Frontal cortex (tissue), 4 donors: ENCODE measurements at places on chromosomes 1 and 21.

- DNase-seq: no peak
Measured at GRCh38 chr1:172452536-172453152, 8.8 kb upstream of the PIGC start.

DNA sequence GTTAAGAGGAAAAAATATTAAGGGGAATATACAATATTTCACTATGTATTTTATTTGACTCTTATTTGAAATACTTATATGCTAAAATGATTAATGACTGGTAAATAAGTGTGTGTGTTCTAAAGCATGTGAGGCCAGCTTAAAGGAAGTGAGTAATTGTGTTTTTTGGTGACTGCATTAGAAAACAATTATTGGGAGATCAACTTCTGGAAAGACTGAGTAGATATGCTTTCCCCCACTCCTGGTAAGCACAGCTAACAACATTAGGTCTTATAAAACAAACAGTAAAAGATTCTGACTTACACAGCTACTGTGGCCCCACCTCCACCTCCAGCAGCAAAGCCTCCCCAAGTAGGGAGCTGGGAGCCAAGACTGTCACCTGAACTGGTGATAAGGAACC is 403.0 kb downstream of the SRGAP2C start:
- no peak for DNase-seq

DNA sequence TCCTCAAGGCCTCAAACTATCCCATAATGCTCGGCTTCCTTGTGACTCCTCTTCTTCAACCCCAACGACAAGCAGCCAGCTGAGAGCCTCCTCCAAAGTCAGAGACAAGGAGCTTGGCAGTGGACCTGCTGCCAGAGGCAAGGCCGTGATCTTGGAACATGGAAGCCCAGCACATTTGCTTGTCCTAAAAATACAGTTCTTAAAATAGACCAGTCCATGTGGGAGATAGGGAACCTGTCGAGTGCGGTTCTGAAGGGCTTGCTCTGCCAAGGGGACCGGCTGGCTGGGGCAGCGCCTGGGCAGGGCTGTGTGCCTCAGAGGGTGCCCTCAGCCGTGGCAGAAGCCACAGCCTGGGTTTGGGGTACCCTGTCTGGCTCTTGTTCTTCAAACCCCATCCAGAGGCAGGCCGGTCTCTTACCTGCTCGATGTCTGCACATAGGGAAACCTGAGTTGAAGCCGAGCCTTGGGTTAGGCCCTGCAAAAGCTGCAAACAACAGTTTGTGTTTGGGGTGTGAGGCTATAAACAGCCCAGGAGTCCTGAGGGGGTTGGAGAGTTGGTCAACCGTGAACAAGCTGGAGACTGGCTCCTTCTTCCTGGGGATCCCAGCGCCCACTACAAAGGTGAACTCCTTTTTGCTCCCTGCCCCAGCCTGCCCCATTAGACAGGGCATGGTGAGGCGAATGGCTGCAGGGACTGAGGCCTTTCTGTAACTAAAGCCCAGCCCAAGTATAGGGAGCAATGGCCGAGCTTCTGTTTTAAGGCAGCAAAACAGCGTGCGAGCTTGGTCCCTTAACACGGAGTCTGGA is 228.8 kb downstream of the CAMTA1 start:
- no peak for DNase-seq

DNA sequence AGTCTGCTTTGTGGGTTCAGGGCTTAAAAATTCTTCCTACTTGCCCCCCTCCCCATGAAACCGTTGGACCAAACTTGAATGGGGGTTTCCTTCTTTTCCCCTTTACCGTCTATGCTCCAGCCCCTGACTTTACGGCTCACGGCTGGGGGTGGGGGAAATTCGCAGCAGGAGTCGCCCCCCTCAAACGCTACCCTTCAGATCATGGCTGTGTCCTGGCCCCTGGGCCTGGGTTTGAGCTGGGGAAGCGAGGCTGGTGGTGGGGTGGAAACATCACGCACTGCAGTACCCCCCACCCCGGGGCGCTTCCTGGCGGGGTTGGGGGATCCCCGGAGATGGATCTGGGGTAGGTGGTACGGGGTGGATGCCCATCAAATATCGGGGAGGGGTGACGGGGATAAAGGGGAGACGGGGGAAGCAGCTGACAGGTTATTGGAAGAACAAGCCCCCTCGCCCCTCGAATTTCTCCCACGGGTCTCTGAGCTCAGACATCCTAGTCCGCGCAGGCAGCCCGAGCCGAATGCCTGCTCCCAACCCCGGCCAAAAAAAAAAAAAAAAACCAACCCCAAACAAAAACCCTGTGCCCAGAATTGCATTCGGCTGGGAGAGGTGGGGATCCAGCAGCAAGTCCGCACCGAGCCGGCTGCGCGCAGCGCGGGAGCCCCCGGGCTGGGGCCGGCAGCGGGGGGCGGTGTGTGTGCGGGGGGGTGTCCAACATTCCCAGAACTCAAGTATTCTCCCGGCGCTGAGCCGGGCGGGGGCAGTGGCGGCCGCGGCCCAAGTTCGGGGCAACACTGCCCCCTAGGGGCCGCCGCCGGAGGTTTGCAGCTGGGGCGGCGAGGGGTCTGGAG is 59.0 kb upstream of the ACOT11 start:
- DNase-seq: peak; percentile 94

DNA sequence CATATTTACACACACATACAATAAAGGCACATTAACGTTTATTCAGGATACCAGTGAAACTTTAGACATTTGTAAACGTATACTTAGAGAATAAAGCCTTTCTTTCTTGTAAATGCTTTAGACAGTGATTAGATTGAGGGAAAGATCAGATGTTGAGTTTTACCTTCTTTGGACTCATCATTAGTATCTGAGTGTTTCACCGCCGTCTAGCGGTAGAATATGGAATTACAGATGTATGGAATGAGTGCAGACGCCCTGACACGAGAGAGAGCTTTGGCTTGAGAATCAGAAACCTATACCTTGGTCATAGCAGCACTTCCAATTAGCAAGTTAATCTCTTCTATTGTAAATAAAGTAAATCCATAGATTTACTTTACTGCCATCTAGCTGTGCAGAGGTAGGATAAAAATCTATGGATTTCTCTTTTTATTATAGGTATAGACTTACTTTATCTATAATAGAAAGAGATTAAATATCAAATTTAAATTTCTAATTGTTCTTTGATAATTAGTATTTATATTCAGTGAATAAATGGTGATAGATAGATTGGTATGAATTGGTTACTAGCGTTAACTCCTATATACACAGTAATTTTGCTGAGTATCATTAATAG is 12.6 kb downstream of the FLG2 start:
- no peak for DNase-seq

DNA sequence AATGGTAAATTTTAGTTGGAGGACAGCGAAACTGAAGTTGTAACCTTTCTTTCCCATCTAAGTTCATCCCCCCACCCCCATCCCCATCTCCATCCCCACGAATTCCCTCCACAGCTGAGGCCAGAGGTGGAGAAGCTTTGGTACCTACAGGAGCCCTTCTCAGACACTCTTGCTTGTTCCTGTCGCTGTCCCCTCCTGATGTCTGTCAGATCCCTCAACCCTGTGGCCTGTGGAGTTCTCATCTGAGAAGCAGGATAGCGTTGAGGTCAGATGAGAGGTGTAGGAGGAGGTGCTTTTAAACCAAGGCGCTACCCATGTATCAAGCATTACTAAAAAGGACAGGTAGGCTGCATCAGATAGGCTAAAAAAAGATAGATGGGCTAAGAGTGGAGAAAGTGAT is 769 bp downstream of the NTPCR start:
- DNase-seq: peak; percentile 30

GRCh38 chr21:28959367-28960099 is 33.1 kb downstream of the LTN1 start:
- no peak for DNase-seq

DNA sequence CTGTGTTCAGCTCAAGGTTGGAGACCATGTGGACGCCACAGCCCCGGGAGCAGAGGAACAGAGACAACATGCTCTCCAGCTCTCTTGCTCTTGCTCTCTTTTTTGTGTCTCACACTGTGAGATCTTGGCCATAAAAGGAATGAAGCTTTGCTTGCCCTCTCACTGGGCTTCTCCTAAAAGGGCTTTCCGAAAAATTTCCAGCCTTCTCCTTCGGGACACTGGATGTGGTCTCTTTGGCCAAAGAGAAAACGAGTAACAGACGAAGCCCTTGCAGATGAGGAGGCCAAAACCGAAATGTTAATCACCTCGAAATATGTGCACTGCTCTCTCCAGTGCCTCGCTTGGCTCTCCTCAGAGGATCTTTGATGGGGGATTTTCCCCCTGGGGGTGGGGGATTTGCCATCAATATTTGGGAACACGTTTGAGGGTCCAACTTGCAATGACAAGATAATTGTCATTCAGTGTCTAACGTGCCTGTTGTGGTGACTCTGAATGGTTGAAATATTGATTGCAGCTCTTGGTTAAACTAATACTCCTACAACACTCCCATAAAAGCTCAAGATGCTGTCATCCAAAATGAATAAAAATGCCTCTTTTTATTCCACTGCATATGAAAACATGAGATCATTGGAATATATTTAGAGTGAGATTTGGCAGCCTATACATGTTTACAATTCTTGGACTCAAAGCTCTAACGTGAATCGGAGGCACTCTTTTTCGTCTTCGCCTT is 68.6 kb upstream of the ANGPTL1 start:
- DNase-seq: no peak

GRCh38 chr1:84436876-84437655 is 38.8 kb downstream of the DNASE2B start:
- DNase-seq: no peak

- no peak for DNase-seq
Measured at GRCh38 chr1:2972879-2973575, 48.2 kb upstream of the ACTRT2 start.

GRCh38 chr1:14462851-14463250 is 135.6 kb upstream of the KAZN start:
- no peak for DNase-seq

- no peak for DNase-seq
Measured at GRCh38 chr1:59128239-59128736, 168.6 kb upstream of the FGGY start.

- no peak for DNase-seq
Measured at GRCh38 chr1:232713785-232714184, 83.9 kb upstream of the SIPA1L2 start.

DNA sequence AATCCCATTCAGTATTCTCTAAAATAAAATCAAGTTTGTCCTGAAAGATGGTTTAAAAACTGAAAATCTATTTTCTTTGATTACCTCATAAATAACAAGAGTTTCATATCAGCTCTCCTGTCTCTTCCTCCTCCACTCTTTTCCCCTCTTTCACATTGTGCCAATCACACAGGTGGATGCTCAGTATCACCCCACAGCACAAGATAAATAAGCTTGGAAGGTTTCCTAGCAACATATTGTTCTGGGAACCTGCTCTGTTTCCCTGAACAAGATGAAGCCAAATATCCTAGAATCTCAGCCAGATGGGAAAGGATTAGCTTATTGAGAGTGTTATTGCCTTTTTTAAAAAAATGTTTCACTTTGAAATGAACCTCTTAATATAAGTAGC is 45.7 kb upstream of the CACYBP start:
- no peak for DNase-seq

DNA sequence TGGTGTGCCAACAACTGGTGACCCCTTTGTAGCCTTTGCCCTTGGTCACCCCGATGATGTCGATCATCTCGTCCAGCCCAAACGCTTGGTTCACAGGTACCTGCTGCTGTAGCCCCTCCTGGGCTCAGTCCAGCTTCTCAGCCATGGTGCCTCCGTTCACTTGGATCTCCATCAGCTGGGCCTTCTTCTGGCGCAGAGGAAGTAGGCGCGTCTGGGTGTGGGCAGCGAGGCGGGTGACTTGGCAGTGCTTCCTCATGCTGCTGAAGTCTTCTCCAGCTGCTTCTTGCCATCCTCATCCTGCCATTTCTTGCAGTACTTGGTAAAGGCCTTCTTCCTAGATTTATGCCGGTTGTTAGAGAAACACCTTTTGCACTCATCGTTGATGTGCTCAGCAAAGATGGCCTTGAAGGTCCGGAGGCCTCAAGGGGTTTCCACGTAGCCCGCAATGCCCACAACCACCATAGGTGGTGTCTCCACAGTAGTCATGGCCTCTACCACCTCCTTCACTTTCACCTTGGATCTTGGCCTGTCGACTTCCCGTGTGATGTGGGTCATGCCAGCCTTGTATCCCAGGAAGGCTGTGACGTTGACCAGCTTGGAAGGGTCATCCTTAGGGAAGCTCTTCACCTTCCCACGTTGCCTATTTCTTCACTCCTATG is 13.0 kb downstream of the DOP1B start:
- DNase-seq: no peak

GRCh38 chr1:12678350-12678749 is 34.5 kb downstream of the AADACL4 start:
- no peak for DNase-seq

DNA sequence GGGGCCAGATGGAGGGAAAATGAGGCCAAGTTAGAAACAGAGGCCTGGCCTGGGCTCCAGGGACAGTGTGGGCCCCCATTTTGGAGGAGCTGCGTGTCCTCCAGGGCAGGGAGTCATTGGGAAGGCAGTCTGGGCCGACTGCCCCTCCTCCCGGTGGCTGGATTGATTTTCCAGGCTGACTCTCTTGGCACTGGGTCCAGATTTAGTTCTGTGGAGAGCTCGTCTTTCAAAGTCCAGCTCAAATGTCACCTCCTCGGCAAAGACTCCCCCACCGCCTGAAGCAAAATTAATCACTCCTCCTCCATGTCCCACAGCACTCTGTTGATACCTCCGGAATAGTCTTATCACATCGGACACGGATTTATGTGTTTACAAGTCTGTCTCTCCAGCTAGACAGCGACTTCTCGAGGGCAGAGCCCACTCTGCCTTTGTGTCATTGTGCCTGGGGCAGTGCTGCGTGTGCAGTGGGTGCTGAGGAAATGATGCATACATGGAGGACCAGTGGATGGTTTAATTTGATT is 175.1 kb downstream of the CAMTA1 start:
- DNase-seq: no peak

- DNase-seq: no peak
Measured at GRCh38 chr1:217272385-217272784, 358.5 kb downstream of the GPATCH2 start.

DNA sequence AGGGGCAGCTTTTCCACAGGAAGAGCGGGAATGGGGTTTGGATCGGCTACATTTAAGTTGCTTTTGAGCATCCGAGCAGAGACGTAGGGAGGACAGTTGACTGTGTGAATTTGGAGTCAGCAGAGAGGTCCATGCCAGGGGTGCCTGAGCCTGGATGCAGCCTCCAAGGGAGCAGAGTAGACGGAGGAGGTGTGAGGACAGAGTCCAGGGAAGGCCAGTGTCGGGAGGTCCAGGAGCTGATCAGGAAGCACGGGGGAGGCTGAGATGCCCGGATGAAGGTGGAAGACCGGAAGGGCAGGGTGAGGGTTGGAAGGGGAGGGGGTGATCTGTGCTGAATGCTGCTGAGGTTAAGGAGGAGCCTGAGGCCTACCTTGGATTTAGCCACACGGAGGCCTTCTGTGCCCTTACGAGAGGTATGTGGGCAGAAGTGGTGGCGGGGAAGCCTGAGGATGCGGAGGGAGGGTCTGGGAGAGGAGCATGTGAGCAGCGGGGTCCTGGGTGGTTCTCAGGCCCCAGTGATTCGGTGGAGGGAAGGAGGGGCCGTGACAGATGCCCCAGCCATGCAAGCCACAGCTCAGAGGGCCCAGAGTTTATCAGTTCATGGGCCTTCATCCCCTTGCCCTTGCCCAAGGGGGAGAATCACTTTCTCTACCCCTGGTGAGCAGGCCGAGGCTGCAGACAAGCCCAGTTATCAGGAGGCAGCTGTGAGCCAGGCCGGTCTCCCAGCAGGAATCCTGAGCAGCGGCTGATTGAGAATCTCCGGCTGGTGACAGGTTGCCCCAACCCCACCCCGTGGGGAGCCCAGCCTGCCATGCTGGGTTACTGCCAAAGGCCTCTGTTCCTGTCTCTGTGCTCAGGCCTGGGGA is 54.0 kb upstream of the ACTL8 start:
- no peak for DNase-seq
